ENCODE measurements at places on chromosomes 3 and 15.

- no peak for DNase-seq
These were observed 219.1 kb upstream of the LRIG1 start for GRCh38 chr3:66719796-66720356.

- no peak for DNase-seq
These were observed 6.8 kb upstream of the MFSD1 start for GRCh38 chr3:158794936-158795518.

DNA sequence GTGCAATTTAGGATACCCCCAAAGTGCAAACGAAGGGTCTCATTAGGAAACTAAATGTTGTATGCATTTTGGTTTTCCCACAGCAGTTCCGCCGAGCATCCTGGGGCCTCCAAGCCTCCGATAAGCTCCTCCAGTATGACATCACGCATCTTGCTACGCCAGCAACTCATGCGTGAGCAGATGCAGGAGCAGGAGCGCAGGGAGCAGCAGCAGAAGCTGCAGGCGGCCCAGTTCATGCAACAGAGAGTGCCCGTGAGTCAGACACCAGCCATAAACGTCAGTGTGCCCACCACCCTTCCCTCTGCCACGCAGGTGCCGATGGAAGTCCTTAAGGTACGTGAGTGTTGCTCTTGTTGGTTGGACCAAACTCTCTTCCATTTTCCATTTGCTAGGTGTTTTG lies 120.5 kb upstream of the SAMMSON start:
- DNase-seq: no peak

- no peak for DNase-seq
These were observed 565.3 kb upstream of the NR2F2 start for GRCh38 chr15:95765161-95765560.

- no peak for DNase-seq
These were observed 23.5 kb downstream of the COLQ start for GRCh38 chr3:15497964-15498363.

DNA sequence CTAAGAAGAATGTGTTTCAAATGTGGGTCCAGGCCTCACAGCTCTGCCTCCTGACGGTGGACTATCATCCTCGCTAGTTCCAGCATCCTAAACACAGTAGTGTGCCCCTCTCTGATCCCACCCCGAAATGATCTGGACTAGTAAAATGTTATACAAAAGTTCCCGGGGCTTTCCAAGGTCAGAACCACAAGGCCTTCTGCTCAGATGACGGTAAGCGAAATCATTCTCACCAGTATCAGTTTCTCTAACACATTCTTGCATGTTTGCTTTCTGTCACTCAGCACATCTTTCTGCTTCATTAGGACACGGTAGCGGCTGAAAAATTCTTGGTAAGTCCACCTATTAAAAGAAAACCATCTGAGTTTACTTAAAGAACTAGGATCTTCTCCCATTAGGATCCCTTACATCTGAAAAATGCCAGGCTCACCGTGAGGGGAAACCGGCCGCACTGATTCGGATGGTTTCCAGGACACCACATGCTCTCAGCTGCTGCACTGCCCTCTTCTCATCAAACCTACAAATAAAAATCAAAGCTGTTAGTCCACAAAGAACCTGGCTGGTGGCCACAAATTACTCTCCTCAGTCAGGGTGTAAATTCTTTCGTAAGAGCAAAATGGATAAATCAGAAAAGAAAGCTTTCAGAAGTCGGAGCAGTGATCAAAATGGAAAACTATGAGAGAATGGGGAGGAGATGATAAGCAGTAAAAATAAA lies 83.9 kb upstream of the MYO5C start:
- DNase-seq: peak; percentile 31

DNA sequence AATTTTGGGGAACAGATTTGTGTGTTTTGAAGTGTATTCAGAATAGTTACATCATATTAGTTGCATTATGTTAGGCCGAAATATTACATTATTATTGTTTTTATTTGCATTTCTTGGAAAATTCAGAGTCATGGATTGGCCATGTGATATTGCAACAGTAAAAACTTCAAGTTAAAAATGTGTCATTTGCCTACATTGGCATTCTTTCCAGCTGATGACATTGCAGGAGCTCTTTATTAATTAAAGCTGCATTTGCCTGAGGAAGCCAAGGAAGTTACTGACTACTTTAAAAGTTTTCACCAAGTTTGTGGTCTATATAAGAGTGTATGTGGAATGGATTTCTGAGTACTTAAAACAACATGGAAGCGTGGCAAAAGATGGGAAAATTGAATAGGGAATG lies 726.4 kb upstream of the SGO1 start:
- no peak for DNase-seq

GRCh38 chr3:113555138-113555537 lies 22.8 kb downstream of the SIDT1 start:
- no peak for DNase-seq

- DNase-seq: no peak
These were observed 420.2 kb downstream of the FOXP1 start for GRCh38 chr3:71163198-71163918.

All from stimulated activated CD8-positive, alpha-beta memory T cell treated with anti-CD3 and anti-CD28 coated beads, Interleukin-4, amount 100 ng/mL, for 48 hours (primary cell).